ENCODE measurements at places on chromosomes 7 and 10.

DNA sequence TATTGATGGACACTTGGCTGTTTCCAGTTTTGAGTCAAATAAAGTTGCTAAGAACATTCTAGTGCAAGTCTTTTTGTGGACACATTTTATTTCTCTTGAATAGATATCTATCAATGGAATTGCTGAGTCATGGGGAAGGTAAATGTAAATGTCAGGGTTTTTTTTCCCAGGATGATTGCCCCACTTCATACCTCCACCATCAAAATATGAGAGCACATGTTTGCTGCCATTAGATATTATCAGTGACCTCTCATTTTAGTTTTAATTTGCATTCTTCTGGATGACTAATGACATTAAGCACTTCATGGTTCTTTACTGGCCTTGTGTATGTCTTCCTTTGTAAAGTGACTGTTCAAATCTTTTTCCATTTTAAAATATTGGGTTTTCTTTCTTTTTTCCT, 45.7 kb downstream of the PAPSS2 start:
- no peak for DNase-seq

GRCh38 chr10:123146894-123147634, 872 bp upstream of the HMX2 start:
- DNase-seq = no peak

- no peak for DNase-seq
These were observed 545 bp upstream of the COMTD1 start for GRCh38 chr10:75236178-75236825.

DNA sequence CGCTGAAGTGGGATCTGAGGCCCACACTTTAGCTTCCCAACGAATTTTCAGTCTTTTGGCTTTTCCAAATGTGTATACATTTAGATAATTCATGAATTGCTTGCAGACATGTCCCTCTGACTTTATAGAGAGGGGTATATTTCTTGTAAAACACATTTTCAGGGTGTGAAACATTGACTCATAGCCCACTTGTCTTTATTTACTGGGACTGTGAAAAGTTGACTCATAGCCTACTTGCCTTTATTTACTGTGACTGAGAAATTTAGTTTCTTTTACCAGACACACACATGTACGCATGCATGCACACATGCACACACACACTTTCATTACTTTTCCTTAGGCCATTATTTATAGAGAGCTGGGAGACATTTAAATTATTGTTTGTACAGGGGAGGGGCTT, 79.1 kb downstream of the VTI1A start:
- DNase-seq = no peak

- no peak for DNase-seq
These were observed 102.7 kb upstream of the TNRC18 start for GRCh38 chr7:5526100-5526905.

- peak; percentile 100 for DNase-seq
These were observed at the start of the genes DNAJB9 and THAP5 for GRCh38 chr7:108569381-108570145. TSS of gene DNAJB9 (plus strand) at chr7:108569874. CDS start at chr7:108571727, 1,853 bp downstream. TSS of gene THAP5 (minus strand) at chr7:108569706. CDS start at chr7:108569569, 137 bp downstream.

- peak; percentile 90 for DNase-seq
These were observed at the start of gene ZNF282 for GRCh38 chr7:149195180-149196150. TSS of gene ZNF282 (plus strand) at chr7:149195546. CDS start at chr7:149195590, 44 bp downstream.

- no peak for DNase-seq
These were observed 280.3 kb upstream of the PODXL start for GRCh38 chr7:131836733-131837132.

- peak; percentile 76 for DNase-seq
These were observed 95.5 kb downstream of the MAP3K8 start for GRCh38 chr10:30529373-30529998.

- DNase-seq = no peak
These were observed 59.9 kb upstream of the INPP5A start for GRCh38 chr10:132477398-132478340.

- DNase-seq = no peak
These were observed 110.7 kb downstream of the RALA start for GRCh38 chr7:39733881-39734632.

GRCh38 chr7:55432939-55433784, 68.0 kb downstream of the LANCL2 start:
- no peak for DNase-seq

DNA sequence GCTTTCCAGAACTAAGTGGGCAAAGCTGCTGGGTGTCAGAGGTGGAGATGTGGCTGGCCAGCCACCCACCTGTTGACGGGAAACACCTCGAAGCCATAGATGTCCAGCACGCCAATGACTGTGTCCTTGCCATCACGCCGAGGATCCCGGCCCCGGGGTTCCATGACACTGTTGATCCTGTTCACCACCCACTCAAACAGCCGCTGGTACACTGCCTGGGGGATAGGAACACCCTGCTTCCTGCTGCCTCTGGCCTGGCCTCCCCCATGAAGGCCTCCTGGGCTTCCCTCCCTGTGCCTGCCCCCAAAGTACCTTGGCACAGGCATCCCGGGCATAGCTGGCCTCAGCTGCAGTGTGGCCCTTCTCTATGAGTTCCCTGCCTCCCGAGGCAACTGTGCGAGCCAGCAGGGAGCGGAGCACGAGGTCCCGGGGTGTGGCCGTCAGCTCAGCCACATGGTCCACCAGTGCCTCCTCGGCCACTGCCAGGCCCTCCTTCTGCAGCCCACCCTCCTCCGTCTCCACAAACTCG, 8.2 kb downstream of the MYO1G start:
- DNase-seq = peak; percentile 53

DNA sequence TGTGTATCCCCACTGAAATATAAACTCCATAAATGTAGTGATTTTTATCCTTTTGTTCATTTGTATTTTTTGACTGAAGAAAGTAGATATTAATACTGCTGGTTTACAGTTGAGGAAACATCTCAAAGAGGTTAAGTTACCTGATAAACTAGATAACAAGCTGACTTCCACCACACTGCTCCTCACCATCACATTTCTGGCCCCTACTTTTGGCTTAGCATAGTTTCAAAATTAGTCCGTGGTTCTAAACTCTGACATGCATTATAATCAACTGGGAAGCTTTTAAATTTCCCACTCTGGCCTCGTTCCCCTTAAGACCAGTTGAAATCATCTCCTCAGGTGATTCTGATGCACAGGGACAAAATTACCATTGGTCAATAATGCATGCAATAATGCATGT, 43.5 kb downstream of the ANKIB1 start:
- no peak for DNase-seq

GRCh38 chr10:31578951-31579350, 259.9 kb downstream of the ZEB1 start:
- no peak for DNase-seq

All from tibial artery (tissue), 4 donors.